ENCODE measurements at places on chromosomes 2 and 18. TPM values are rescaled to one million over a fixed set of nuclear protein-coding genes. Genes with fewer than 3 reads are reported as not detected.

STARD6 gene
- not detected for total RNA-seq

STEAP3 gene
- 7.1 TPM for total RNA-seq

MEP1B gene
- not detected for total RNA-seq

MDH1B gene
- 0.69 TPM for total RNA-seq

MYO5B gene
- total RNA-seq = 0.44 TPM

METAP1D gene
- 6.7 TPM for total RNA-seq

SERPINB11 gene
- total RNA-seq = not detected

MYO1B gene
- 16.2 TPM for total RNA-seq

CRYBA2 gene
- total RNA-seq = not detected

- no peak for DNase-seq
These were observed 163.8 kb downstream of the WDPCP start for GRCh38 chr2:63424329-63425078.

GRCh38 chr2:227515742-227516141 is 43.8 kb downstream of the AGFG1 start:
- DNase-seq = no peak

GRCh38 chr2:113229795-113230194 is 48.9 kb downstream of the PAX8 start:
- no peak for DNase-seq

GRCh38 chr2:189305291-189305943 is 125.9 kb upstream of the COL5A2 start:
- no peak for DNase-seq

DNA sequence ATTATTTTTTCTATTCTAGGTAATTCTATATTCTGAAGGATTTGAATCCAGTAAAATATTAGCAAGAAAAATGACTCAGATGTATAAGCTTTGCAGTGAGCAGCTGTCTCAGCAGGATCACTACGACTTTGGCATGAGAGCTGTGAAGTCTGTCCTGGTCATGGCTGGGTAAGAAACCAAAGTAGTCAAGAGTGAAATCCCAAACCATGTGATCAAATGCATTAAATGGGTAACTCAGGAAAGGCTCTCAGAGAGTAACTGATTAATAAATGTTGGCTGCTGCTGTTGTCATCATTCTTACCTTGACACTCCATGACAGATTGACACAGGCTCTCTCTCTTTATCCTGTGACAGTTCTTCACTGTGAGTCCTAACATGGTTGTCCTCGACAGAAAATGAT is 124.1 kb downstream of the DNAH6 start:
- no peak for DNase-seq

GRCh38 chr2:61759005-61759404 is 94.9 kb downstream of the FAM161A start:
- DNase-seq = no peak

DNA sequence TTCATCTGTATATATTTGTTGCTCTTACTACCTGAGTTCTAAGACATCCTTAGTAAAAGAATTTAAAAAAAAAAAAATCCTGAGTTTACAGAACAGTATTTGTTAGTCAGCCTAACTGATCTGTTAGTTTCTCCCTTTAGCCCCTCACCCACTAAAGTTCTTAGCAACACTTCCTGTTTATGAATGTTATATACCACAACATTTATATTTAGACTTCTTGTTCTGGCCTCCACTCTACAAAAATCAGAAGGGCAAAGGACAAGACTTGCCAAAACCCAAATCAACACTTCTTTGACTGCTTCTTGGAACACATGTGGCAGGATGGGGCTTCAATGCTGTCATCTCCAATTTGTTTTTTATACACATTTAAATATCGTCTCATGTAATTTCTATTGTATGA is 71.1 kb downstream of the MGAT5 start:
- no peak for DNase-seq

- no peak for DNase-seq
These were observed 18.1 kb upstream of the PKDCC start for GRCh38 chr2:42029639-42030199.

- DNase-seq = no peak
These were observed 156.1 kb downstream of the MYT1L start for GRCh38 chr2:2174956-2175355.

GRCh38 chr2:7119132-7119835 is 202.1 kb downstream of the RNF144A start:
- DNase-seq = no peak

DNA sequence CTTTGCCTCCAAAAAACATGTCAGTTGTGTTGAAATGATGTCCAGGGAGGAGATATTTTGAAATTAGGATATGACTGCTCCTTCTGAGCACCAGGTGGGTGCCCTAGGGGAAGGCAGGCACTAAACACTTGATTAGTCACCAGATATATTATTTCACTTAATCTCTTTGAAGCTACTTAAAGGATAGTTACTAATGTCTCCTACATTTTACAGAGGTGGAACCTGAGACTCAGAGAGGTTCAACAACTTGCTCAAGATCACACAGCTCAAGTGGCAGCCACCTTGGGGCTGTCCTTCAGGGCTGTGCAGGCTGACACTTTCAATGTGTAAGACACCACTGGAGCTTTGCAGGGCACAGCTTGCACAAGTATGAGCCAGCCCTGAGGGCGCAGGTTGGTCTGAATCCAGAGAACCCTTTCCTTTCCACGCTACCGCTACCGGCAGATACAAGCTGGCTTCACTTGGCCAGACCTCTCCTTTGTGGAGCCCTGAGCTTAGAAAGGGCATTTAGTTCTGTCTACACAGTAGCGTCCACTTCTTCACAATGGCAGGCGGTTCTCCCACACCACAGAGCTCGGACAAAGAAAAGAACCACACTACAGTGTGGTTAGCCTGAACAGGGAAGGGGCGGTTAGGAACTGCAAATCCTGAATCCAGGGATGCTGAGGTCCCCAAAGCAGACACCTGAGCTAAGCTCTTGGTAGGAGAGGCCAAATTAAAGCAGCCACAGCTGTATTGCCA is 16.4 kb downstream of the ALPK2 start:
- no peak for DNase-seq

GRCh38 chr2:64327129-64327509 is 126.8 kb upstream of the LGALSL start:
- no peak for DNase-seq

- no peak for DNase-seq
These were observed 18.6 kb upstream of the LINC00305 start for GRCh38 chr18:64167408-64167925.

GRCh38 chr2:176280156-176280555 is 10.9 kb downstream of the MTX2 start:
- DNase-seq = no peak

- DNase-seq = no peak
These were observed 330.9 kb downstream of the DCC start for GRCh38 chr18:52670896-52671295.

- no peak for DNase-seq
These were observed 135.1 kb upstream of the SMAD2 start for GRCh38 chr18:48065601-48065995.

- no peak for DNase-seq
These were observed 340.8 kb downstream of the CMPK2 start for GRCh38 chr2:6524691-6525474.

DNA sequence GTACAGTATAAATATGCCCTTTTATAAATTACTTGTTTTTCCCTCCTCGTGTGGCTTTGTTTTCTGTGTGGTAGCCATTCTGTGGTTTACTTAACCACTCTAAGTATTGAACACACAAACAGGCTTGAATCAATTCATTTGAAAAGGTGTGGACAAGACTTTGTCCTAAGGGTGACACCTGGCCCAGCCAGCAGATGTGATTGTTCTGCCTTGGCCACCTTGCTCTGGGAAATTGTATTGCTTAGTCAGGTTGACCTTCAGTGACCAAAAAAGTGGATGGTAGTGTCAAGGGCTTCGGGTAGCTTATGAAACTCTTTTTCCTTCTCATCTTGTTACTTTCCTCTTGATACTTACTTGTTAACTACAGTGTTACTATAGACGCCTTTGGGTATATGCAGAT is 61.9 kb downstream of the DGKD start:
- DNase-seq = no peak

DNA sequence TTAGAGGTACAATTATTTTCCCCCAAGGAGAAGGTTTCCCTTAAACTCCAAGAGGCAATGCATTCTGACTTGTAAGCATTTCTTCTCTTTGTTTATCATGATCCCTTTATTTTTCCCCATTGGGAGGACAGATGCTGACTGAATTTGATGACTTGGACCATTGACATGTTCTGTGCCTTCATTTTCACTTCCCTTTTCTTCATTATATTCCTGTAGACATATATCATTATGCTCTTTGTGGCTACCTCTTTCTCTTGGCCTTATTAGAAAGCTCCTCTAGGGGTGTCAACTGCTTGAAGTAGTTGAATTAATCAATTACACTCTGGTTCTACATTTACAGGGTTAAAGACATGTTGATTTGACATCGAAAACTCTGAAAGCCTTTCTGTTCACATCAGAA is 330.0 kb upstream of the DCC start:
- no peak for DNase-seq

DNA sequence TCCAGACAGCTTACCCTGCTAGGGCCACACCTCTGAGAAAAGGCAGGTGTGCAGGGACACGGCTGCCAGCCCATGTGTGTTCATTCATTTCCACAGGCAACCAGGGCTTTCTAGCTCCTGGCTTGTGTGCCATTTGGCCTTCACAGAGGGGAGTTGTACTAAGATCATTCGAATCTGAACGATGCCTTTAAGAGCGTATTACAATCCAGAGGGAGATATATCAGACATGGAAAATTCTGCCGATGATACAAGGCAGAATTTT is 64.2 kb upstream of the OTOF start:
- DNase-seq = no peak

Measured in left ventricle myocardium inferior (tissue), 1 donor.